Fibroblast of pulmonary artery (primary cell): ENCODE measurements at places on chromosomes 4 and X.
A peak's percentile ranks its signal among the peaks of the same experiment; 100 is the strongest.

DNA sequence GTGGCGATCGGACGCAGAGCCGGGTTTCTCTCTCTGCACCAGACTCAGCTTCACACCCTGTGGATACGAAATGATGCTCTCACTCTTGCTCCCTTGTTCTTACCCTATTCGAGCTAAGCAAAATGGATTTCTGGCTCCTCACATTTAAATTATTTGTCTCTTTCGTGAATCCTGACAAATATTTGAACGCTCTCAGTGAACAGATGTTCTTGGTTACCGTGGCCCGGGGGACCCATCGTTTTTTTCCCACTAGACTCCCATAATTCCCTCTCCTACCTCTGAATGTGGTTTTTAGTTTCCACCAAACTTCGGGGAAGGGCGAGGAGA is 630 bp downstream of the SMARCA5 start:
- no peak for DNase-seq

- DNase-seq = no peak
Measured at GRCh38 chrX:8103655-8104054, 67.4 kb downstream of the VCX2 start.

GRCh38 chr4:41744572-41745291 is 3.8 kb downstream of the PHOX2B start:
- no peak for DNase-seq

GRCh38 chrX:37997096-37997495 is 9.3 kb upstream of the SYTL5 start:
- DNase-seq = no peak

DNA sequence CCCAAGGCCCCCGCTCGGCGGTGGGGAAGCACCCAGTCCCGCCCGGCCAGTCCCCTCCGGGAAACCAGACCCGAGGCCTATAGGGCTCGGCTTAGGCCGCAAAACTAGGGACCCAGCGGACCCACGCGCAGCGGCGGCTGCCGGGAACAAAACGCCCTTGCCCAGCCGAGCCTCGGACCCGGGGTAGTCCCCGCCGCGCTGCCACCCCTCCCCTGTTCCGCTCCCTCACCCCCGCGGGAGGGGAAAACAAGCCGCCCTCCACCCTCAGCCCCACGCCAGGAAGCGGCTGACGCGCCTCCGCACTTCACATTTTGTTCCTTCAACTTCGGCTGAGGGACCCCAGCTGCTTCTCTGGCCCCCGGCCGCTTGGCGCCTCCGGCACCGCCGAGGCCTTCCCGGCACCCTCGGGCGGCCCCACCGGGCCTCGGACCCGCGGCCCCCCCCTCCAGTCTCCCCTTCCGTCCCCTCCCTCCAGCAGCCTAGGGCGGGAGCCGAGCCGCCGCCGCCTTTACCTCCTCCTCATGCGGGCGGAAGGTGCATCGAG is 694 bp downstream of the PDS5A start:
- DNase-seq = peak; percentile 37
